ENCODE measurements at places on chromosomes 7 and 10.
A peak's percentile ranks its signal among the peaks of the same experiment; 100 is the strongest.

DNA sequence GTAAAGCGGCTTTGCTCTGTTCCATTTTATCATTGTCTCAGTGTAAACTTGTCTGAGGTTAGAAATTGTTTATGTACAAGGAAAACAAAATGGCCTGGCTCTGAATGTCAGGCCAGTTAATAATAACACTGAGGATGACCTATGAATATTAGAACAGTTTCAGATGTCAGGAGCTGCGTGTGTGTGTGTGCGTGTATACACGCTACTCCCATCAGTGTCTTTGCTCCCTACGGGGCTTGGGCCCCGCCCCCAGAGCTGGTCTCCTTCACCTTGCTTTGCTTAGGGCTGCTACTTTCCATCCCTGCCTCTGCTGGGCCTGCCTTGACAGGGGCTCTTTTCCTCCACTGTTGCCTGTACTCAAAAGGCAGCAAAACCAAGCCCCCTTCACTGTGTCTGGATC is 142.3 kb upstream of the BET1 start:
- no peak for DNase-seq

GRCh38 chr10:108631332-108631731 is 1292.0 kb downstream of the XPNPEP1 start:
- DNase-seq, result no peak

DNA sequence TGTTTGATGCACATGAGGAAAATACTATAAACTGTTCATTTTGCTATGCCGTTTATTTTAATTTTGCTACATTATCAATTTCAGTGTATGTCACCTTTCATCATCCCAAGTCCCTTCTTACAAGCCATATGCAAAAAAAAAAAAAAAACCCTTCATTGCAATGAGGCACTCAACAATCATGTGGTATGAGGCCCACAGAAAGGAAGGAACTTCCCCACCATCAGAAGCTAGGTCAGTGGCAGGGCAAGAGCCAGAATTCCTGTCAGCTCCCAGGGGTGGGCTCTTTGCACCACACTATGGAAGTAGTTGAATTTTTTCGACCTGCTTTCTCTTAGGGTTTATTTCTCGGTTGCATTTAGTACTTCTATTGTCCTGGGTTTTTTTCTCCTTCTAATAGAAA is 75.4 kb downstream of the NOC3L start:
- peak; percentile 88 for DNase-seq

DNA sequence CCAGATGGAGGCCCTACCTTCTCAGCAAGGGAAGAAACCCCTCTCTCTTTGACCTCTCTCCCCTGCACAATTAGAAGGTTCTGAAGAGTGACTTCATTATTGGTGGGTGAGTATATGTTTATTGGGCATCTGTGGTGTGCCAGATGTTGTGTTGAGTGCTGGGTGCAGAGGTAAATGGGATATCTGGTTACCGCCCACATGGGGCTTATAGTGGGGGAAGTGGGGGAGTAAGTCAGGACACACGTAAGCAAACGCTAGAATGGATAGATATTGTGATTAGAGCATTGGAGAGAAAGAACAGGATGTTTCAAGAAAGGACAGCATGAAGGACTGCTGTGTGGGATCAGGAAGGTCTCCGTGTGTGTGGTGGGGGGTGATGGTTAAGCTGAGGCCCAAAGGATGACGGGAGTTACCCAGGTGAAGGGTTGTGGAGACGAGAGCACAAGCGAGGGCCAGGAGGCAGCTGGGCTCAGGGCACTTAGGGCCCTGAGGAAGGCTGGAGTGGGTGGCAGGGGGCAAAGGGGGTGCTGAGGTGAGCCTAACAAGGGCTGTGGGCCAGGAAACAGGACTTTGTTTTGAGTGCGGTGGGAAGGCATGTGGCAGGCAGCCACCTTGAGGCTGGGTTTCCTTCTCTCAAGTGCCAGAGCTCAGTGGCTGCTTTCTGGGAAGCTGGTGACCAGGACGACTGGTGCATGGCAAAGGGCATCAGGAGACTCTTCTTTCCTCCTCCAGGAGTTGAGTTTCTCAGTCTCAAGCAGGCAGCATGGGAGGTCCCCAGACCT is 299.9 kb downstream of the RPS24 start:
- DNase-seq, result no peak

DNA sequence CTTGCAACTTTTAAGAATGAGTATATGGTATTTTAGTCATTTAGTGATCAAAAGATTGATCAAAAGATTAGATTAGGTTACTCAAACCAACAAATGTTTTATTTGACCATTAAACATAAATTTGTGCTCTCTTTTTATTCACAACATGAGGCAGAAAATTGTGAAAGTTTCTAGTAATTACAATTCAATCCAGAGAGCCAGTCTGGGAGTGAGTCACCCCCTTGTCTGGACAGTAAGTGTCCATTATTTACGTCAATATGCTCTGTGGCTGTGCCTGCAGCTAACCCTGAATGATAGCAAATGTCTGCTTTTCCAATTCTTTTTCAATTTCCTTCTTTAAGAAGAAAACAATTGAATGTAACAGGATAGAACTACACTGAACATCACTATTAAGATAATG is 27.9 kb downstream of the GNG11 start:
- peak; percentile 84 for DNase-seq

GRCh38 chr7:53397911-53398310 is 362.5 kb downstream of the POM121L12 start:
- no peak for DNase-seq

GRCh38 chr7:98949336-98950044 is 71.2 kb downstream of the TRRAP start:
- DNase-seq, result no peak

GRCh38 chr7:137846549-137846826 is 286 bp downstream of the DGKI start:
- DNase-seq, result no peak

GRCh38 chr7:6387734-6388294 is 59.9 kb downstream of the DAGLB start:
- no peak for DNase-seq

GRCh38 chr7:99201027-99201426 is 6.9 kb downstream of the KPNA7 start:
- no peak for DNase-seq

DNA sequence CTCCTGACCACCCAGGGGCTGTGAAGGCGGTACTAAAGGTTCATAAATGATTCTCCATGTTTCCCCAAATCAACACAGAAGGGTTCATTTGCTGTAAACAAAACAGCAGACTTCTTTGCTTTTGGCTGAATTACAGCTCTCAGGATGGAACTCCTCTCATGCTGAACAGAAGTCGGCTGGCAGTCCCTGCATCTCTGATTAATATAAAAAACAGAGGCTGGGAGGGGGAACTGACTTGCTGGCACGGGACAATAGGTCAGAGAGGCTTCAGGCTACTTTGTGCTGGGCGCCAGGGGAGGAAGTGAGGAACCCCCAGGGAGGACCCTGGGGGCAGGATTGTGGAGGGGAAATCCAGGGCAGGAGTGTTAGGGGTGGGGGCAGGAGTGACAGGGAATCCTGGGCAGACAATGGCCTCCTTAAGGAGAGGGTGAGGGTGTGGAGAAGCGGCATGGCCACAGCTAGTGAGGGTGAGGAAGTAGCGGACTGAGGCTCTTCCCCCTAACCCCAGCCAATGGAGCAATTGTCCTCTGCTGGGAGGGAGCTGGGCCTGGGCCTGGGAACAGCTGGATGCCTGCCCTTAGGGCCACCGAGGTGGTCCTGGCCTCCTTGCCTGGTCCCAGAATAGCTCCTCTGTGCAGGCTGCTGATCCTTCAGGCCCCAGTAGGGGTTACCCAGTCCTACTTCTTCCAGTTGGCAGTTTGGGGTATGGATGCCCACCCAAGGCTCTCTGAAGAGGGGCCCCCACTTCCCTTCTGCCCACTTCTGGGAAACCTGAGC is 9.2 kb upstream of the SFRP5 start:
- no peak for DNase-seq

DNA sequence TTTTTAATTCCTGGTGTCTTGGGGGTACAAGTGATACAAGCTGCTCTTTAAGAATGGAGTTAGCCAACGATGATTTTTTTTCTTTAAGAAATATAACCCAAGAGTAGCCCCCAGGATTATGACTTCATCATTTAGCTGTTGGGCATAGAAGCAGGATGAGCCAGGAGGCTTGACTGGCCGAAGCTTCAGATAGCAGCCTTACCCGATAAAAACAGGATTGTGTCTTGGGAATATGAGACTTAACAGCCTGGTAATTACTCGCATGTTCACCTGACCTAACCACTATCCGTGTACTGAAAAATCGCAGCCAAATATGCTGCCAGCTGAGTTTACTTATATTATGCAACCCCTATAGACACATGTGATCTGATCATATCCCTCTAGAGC is 346.0 kb upstream of the BMPER start:
- DNase-seq, result no peak

DNA sequence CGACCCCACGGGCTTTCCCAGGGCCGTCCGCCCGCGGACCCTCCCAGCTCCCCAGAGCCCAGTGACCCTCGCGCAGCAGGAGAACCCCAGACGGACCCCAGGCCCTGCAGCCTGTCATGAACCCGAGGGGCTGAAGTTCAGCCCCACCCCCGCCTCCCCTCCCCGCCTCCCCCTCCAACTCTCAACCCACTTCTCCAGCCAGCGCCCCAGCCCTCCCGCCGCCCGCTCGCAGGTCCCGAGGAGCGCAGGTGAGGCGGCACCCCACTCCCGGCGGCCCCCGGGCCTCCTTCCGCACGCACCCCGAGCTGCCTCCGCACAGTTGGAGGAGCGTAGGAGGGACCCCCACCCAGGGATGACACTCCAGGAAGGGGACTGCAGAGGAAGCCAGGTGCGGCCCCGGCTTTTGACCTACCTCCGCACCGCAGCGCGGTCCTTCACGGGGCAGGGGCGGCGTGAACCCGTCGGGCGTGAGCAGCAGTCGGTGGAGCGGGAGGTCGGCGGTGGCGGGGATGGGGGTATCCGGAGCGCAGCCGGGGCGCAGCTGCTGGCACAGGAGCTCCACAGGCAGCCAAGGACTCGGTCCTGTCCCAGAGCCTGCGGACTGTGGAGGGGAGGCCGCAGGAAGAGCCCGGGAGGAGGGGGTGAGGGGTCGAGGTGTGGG is at the start of gene TMEM176A:
TMEM176A (plus strand) TSS at position 189 of the 661 bp plus-strand sequence. CDS start 782 bp downstream, outside the sequence.
- DNase-seq, result no peak

GRCh38 chr10:80662429-80663261 is 124.9 kb downstream of the SH2D4B start:
- peak; percentile 84 for DNase-seq

DNA sequence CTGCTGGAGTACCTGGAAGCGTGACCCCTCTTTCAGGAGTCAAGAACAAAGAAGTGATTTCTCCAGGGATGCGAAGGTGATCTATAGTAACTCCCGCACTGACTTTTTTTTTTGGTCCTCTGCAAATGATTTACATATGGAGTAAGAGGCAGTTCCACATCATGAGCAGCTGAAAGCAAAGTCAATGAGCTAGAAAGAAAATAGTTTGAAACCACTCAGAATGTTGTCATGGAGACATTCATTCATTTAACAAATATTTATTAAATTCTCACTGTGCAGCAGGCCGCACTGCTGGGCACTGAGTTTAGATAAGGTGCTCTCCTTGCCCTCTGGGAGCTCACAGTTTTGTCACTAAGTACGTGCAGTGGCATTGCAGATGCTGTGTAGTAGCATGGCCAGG is 206.7 kb downstream of the CAMK1D start:
- no peak for DNase-seq

DNA sequence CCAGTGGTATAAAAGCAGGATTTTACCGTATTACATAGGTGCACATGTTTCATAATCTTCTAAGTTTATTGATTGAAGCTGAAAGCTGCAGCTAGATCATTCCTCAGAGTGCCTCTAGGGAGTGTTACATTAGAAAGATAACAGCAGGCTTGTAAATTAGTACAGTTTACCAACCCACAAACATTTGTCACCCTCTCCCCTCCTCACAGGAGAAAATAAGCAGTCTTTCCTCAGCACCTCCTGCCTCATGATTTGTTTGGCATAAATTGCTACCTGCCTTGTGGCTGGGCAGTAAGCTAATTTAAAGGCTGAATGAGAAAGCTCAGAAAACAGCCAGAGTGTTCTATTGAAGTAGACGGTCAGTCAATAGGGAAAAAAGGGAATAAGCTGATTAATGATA is 74.2 kb downstream of the NXPH1 start:
- no peak for DNase-seq

DNA sequence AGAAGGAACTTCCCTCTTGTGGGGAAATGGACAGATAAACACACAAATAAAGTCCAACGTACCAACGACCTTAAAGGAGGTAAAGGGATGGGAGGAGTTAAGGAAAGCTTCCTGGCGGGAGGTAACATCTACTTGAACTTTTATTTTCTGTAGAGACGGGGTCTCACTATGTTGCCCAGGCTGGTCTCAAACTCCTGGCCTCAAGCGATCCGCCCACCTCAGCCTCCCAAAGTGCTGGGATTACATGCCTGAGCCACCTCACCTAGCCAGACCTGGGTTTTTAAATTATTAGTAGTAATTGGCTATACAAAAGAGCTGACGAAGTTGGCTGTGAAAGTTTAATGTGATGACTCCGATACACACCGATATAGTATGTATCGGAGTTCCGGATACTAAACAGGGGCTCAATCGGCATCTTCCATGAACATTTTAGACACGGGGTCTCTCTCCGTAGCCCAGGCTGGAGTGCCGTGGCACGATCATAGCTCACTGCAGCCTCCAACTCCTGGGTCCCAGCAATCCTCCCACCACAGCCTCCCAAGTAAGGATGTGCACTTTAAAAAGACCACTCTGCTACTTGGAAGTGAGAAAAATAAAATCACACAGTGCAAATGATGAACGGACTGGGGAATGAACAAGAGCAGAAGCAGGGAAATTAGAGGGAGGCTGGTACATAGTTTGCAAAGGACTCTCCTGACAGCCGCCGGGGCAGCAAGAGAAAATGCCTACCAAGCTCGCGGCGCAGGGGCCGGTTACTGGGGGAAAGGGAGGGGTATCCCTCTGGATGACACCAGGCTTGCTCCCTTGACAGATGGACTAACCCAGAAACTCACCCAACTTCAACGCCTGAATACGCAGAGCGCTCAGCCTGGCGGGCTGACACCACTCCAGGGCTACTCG is 1.0 kb downstream of the BCL7B start:
- no peak for DNase-seq

DNA sequence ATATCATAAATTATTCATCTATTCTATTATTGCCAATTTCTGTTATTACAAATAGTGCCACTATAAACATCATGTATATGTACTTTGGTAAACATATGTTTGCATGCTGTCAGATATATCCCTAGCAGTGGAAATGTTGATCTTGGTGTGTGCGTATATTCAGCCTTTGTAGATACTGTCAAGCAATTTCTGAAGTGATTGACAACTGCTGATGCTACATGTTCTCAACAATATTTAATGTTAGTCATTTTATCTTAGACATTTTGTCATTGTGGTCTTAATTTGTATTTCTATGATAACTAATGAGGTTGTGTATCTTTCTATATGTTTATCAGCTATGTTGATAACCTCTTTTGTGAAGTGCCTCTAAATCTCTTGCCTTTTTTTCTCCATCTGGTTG is 186.5 kb upstream of the NRG3 start:
- DNase-seq, result no peak

GRCh38 chr10:113084031-113084430 is 134.0 kb downstream of the TCF7L2 start:
- DNase-seq, result no peak

Data from endothelial cell of umbilical vein (primary cell).